CD4-positive, alpha-beta memory T cell (primary cell): ENCODE measurements at places on chromosomes 4 and X. TPM values are rescaled to one million over a fixed set of nuclear protein-coding genes. Genes with fewer than 3 reads are reported as not detected.

The PNMA6A gene
- total RNA-seq = not detected

The SLC7A11 gene
- total RNA-seq = 0.78 TPM

The TBC1D9 gene
- 0.38 TPM for total RNA-seq

The PPEF2 gene
- total RNA-seq = 0.41 TPM

The INTU gene
- not detected for total RNA-seq

The MAGEA12 gene
- total RNA-seq = not detected

The RNF113A gene
- total RNA-seq = 43.0 TPM

The FREM3 gene
- total RNA-seq = not detected

The MAGED4 gene
- 8.1 TPM for total RNA-seq

The VGLL1 gene
- total RNA-seq = not detected

The ASB9 gene
- not detected for total RNA-seq

The DKK2 gene
- total RNA-seq = not detected

The GPRASP1 gene
- total RNA-seq = 51.4 TPM

The HTN3 gene
- not detected for total RNA-seq

The PLP1 gene
- not detected for total RNA-seq

The AMER1 gene
- 5.2 TPM for total RNA-seq

DNA sequence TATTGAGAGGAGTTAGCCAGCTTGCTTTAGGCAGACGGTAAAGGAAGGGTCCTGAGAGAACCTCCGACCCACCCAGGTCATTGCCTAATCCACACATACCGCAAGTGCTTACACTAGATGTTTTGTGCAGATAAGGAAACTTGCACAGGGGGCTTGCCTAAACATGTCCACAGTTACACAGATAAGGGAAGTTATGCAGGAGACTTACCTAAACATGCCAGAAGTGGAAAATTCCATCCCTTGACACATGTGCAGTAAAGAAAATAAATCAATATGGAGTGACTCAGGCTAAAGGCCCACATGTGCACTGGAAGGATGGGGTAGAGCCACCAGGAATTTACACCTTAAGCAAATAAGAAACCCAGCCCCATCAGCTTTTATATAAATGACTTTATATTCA is 232.8 kb upstream of the HDX start:
- H3K27me3 ChIP-seq = no peaks in the 10 kb centered on the region
- H3K4me3 ChIP-seq = no peak overlapping the region
- no peaks in the 10 kb centered on the region for H3K36me3 ChIP-seq
- DNase-seq = no peak
- no peaks in the 10 kb centered on the region for H3K4me1 ChIP-seq

GRCh38 chrX:118493016-118493415 is 2.6 kb upstream of the DOCK11 start:
- H3K27me3 ChIP-seq = no peaks in the 10 kb centered on the region
- peaks cover 17% of the 10 kb centered on the region for H3K4me1 ChIP-seq
- no peaks in the 10 kb centered on the region for H3K36me3 ChIP-seq
- H3K4me3 ChIP-seq = no peak overlapping the region

DNA sequence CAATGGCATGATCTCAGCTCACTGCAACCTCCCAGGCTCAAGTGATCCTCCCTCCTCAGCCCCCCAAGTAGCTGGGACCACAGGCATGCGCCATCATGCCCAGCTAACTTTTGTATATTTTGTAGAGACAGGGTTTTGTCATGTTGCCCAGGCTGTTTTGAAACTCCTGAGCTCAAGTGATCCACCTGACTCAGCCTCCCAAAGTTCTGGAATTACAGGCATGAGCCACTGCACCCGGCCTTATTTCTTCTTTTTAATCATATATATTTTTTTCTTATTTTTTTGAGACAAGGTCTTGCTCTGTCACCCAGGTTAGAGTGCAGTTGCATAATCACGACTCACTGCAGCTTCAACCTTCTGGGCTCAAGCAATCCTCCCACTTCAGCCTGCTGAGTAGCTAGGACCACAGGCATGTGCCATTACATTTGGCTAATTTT is 184.0 kb downstream of the TSPAN5 start:
- H3K27me3 ChIP-seq = no peaks in the 10 kb centered on the region
- H3K36me3 ChIP-seq = no peaks in the 10 kb centered on the region
- no peak overlapping the region for H3K4me3 ChIP-seq
- DNase-seq = no peak
- H3K4me1 ChIP-seq = peaks cover 11% of the 10 kb centered on the region

DNA sequence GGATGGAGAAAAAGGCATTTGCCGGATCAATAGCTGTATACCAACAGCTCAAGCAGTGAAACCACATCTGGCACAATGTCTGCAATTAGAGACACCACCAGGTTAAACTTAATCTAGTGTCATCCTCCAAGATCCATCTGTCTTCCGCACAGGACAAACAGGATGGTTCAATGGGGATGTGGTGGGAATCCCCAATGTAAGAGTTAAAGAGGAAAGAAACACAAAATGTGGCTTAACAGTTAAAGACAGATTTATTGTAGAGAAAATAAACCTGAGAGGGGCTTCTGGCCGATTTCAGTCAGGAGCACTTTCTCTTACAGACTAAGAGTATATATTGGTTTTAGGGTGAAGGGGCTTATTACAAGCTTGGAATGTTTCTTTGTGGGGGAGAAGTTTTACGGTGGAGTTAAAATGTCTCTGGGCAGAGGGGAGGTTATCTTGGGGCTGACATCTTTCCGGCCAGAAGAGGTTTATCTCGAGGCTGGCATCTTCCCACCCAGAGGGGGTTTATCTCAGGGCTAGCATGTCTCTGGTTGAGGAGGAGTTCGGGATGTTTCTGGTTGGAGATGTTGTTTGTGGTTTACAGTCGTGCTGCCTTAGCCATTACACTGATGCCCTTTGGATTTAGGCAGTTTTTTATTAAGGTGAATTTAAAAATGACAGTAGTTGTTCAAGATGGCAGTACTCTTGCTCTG is 61.7 kb downstream of the KANTR start:
- no peak for DNase-seq
- H3K36me3 ChIP-seq = no peaks in the 10 kb centered on the region
- H3K27ac ChIP-seq = no peak overlapping the region
- no peak overlapping the region for H3K4me3 ChIP-seq

DNA sequence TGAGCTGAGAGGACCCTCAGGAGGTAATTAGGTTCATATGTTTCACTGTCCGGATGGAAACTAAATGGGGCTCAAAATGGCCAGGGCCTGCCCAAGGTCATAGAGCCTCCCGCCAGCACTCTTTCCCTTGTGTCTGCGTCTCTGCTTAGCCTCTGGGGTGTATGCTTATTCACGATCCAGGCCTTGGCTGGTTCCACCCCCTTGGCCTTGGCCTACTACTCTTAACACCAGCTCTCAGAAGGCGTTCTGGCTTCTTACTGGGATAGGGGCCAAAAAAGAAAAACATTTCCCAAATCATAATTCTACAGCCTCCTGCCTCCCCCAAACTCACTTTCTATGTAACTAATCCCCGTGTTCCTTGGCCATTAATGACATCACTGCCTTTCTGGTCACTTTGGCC is 68.8 kb downstream of the RTL5 start:
- DNase-seq = no peak
- H3K36me3 ChIP-seq = no peaks in the 10 kb centered on the region
- H3K4me1 ChIP-seq = peaks cover 2% of the 10 kb centered on the region
- no peak overlapping the region for H3K4me3 ChIP-seq
- no peak overlapping the region for H3K27ac ChIP-seq

- no peaks in the 10 kb centered on the region for H3K27me3 ChIP-seq
- no peaks in the 10 kb centered on the region for H3K36me3 ChIP-seq
- no peak for DNase-seq
- H3K4me1 ChIP-seq = no peaks in the 10 kb centered on the region
- no peak overlapping the region for H3K27ac ChIP-seq
Observed at GRCh38 chr4:150447356-150447755, 134.6 kb upstream of the MAB21L2 start.

GRCh38 chr4:169249214-169249973 is 21.4 kb downstream of the SH3RF1 start:
- no peak overlapping the region for H3K27ac ChIP-seq
- H3K4me3 ChIP-seq = no peak overlapping the region
- no peaks in the 10 kb centered on the region for H3K36me3 ChIP-seq

DNA sequence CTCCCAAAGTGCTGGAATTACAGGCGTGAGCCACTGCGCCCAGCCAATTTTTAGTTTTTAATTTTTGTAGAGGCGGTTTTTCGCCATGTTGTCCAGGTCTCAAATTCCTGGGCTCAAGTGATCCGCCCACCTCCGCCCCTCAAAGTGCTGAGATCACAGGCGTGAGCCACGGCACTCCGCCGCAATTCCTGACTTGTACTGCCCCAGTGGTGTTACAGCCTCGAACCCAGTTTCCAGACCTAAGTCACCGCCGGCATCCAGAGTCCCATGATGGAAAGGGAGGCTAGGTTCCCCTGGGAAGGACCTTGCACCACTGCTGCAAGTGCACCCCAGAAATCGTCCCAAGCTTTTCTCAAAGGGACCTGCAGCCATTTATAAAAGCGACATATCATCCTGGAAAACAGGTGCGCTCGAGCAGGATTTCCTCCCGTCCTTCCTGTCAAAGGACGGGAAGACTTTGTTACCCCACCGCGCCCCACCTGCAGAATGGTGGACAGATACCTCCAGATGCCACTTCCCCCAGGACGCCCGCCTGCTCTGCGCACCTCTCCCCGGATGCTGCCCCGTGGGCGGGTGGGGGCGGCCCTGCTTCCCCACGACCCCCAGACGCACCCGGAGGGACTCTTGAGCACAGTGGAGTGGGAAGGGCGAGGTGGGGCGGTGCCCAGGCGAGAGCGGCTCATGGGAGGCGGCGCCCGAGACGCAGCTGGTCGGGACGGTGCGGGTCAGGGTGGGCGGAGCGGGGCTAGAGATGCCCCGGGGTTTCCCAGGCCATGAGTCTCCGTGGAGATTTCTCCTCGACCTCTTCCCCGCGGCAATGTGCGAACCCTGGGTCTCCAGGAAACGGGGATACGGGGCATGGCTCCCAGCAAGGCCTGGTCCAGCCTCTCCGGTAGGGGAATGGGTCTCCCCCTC is 947 bp upstream of the RPL10 start:
- H3K4me1 ChIP-seq = peaks cover 15% of the 10 kb centered on the region
- no peak for DNase-seq
- peak overlapping the region; percentile 95 for H3K4me3 ChIP-seq
- H3K27ac ChIP-seq = peak overlapping the region; percentile 96
- no peaks in the 10 kb centered on the region for H3K27me3 ChIP-seq
- H3K36me3 ChIP-seq = peaks cover 23% of the 10 kb centered on the region

GRCh38 chrX:136171420-136171819 is 24.1 kb downstream of the FHL1 start:
- no peak overlapping the region for H3K4me3 ChIP-seq
- no peaks in the 10 kb centered on the region for H3K27me3 ChIP-seq
- no peak overlapping the region for H3K27ac ChIP-seq
- DNase-seq = no peak
- no peaks in the 10 kb centered on the region for H3K36me3 ChIP-seq

- H3K27me3 ChIP-seq = no peaks in the 10 kb centered on the region
- no peak for DNase-seq
- no peaks in the 10 kb centered on the region for H3K36me3 ChIP-seq
- H3K27ac ChIP-seq = no peak within 1 kb of the TSS
- peaks cover 8% of the 10 kb centered on the region for H3K4me1 ChIP-seq
- H3K4me3 ChIP-seq = no peak within 1 kb of the TSS
Observed at GRCh38 chrX:103356130-103356798, at the start of gene TCEAL9. TSS of gene TCEAL9 (plus strand) at chrX:103356506. CDS start at chrX:103357685, 1,179 bp downstream.

- peak; percentile 83 for DNase-seq
- peaks cover 44% of the 10 kb centered on the region for H3K36me3 ChIP-seq
- no peak overlapping the region for H3K4me3 ChIP-seq
- H3K27me3 ChIP-seq = no peaks in the 10 kb centered on the region
Observed at GRCh38 chr4:1726146-1726934, 5.0 kb downstream of the TACC3 start.

DNA sequence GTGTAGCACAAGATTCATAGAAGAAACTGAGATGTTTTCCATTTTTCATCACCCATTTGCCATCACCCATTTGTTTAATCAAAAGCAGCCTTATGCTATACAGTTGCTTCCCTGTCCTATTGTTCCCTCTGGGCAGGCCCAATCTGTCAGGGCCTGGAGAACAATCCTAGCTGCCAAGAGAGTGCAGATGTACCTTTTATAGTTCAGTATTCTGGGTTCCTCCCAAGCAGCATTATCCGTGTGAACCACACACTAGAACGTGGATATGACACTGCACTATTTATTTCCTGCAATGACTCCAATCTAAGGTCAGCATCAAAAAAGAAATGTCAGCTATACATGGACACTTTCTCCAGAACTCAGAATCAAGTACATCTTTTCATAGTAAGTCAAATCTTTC is 269.0 kb downstream of the ADGRA3 start:
- no peaks in the 10 kb centered on the region for H3K27me3 ChIP-seq
- H3K4me1 ChIP-seq = no peaks in the 10 kb centered on the region
- no peak overlapping the region for H3K27ac ChIP-seq

DNA sequence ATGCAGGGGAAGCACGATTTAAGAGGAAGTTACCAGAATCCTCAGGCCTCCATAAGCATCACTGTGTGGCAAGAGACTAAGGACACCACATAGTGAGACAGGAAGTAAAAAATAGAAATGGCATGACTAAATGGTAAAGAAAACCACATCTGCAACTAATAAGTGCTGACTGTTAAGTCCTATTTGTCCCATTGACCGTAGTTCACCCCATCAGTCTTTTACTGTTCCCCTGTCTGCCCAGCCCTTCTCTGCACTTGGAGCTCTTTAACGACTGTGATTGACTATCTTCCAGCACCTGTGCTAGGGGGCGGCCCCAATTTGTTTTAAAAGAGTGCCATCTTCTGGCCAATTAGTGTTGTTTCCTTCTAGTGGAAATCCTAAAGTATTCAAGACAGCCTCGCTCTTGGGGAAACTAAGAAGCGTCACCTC is 94.2 kb downstream of the MAOA start:
- peak; percentile 56 for DNase-seq
- H3K27ac ChIP-seq = no peak overlapping the region
- H3K36me3 ChIP-seq = no peaks in the 10 kb centered on the region
- no peaks in the 10 kb centered on the region for H3K27me3 ChIP-seq
- no peaks in the 10 kb centered on the region for H3K4me1 ChIP-seq

GRCh38 chr4:7280926-7281690 is 88.8 kb downstream of the SORCS2 start:
- no peak for DNase-seq
- H3K4me1 ChIP-seq = no peaks in the 10 kb centered on the region
- H3K36me3 ChIP-seq = no peaks in the 10 kb centered on the region
- no peak overlapping the region for H3K27ac ChIP-seq
- no peaks in the 10 kb centered on the region for H3K27me3 ChIP-seq

- H3K27me3 ChIP-seq = peaks cover 5% of the 10 kb centered on the region
- H3K36me3 ChIP-seq = no peaks in the 10 kb centered on the region
- no peaks in the 10 kb centered on the region for H3K4me1 ChIP-seq
- H3K27ac ChIP-seq = no peak overlapping the region
- H3K4me3 ChIP-seq = no peak overlapping the region
Observed at GRCh38 chr4:143482840-143483239, 30.7 kb upstream of the SMARCA5 start.

- no peaks in the 10 kb centered on the region for H3K27me3 ChIP-seq
- H3K27ac ChIP-seq = no peak overlapping the region
- no peak for DNase-seq
- H3K4me3 ChIP-seq = no peak overlapping the region
- H3K4me1 ChIP-seq = no peaks in the 10 kb centered on the region
Observed at GRCh38 chr4:52868133-52868532, 6.0 kb downstream of the RASL11B start.
